Stomach (tissue), 19 donors: ENCODE measurements at places on chromosomes 12 and 14. TPM values are rescaled to one million over a fixed set of nuclear protein-coding genes. Genes with fewer than 3 reads are reported as not detected.

Gene CCDC184
- 1.1 TPM for polyA plus RNA-seq

Gene C1S
- polyA plus RNA-seq = 161 TPM

Gene GPR65
- 0.48 TPM for polyA plus RNA-seq

Gene NPAS3
- 0.76 TPM for polyA plus RNA-seq

- H3K4me1 ChIP-seq = no peaks in the 10 kb centered on the region
- no peaks in the 10 kb centered on the region for H3K36me3 ChIP-seq
- no peak overlapping the region for H3K27ac ChIP-seq
- no peaks in the 10 kb centered on the region for H3K27me3 ChIP-seq
- no peak overlapping the region for H3K4me3 ChIP-seq
Measured at GRCh38 chr12:7351177-7351576, 47.3 kb downstream of the ACSM4 start.

- H3K4me1 ChIP-seq = peaks cover 7% of the 10 kb centered on the region
- H3K27ac ChIP-seq = peak overlapping the region; percentile 19
- DNase-seq = no peak
- no peaks in the 10 kb centered on the region for H3K36me3 ChIP-seq
Measured at GRCh38 chr12:108327621-108328344, 11.3 kb downstream of the CMKLR1 start.

DNA sequence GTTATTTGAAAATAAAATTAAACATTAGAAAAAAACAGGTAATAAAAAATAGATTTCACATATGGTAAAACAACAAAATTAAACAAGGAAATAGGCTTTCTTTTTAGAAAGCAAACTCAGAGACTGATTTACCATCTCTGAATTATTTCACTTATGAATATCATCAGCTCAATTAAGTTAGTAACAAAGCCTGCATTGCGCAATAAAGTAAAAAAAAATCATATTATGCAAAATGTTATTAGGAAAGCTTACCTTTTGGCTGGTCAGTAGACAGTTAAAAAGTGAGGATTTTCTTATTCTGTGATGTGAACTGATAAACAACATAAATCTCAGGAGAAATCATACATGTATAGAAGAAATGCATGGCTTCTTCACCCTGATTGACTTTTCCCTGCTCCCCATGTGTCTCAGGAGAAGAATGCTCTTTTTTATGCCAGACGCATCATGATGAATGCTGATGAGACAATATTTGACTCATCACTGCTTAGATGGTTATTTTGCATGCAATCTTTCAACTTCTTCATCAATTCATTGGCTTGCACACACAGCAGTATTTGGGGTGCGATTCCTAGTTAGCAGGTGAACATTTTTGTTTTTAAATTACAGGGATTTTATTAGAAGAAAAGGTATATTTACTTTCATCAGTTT, 124.5 kb upstream of the USP15 start:
- no peaks in the 10 kb centered on the region for H3K27me3 ChIP-seq
- no peak overlapping the region for H3K27ac ChIP-seq
- H3K4me1 ChIP-seq = no peaks in the 10 kb centered on the region
- no peak for DNase-seq
- no peak overlapping the region for H3K4me3 ChIP-seq

DNA sequence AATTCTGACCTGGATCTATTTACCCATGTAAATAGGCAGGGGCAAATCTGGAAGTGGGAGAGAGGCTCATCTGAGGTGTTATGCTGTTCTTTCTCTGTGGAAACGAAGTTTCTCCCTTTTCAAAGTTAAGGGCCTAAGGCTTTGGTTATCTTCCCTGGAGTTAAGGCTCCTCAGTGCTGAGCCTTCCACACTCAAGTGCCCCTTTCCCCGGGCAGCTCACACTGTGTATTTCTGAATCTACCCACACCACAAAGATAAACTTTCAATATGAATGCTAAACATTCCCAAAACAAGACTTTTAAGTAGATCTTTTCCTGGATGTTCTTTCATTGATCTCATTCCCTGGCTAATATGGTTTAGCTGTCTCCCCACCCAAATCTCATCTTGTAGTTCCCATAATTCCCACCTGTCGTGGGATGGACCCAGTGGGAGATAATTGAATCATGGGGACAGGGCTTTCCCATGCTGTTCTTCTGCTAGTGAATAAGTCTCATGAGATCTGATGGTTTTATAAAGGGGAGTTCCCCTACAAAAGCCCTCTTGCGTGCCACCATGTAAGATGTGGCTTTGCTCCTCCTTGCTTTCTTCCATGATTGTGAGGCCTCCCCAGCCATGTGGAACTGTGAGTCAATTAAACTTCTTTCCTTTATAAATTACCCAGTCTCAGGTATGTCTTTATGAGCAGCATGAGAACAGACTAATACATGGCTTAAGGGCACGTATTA, 251.1 kb downstream of the NAV3 start:
- H3K4me3 ChIP-seq = no peak overlapping the region

GRCh38 chr14:82112210-82112839, 578.7 kb upstream of the SEL1L start:
- H3K36me3 ChIP-seq = no peaks in the 10 kb centered on the region
- no peak overlapping the region for H3K4me3 ChIP-seq

DNA sequence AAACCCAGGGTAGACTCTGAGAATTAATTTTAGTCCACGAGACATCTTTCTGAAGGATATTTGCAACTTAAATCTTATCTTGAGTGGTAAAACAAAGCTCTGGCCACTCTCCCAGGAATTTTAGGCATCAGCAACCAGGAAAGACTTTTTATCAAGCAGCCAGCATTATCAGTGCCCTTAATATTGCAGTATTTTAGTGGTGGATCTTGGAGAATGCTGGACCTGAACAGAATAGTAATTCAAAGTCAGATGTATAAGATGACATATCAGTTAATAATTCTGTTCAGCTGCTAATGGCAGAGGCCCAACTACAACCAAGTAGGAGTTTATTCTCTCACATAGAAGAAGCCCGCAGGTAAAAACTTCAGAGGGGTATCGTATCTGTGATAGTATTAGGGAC, 59.0 kb upstream of the CRY1 start:
- H3K27me3 ChIP-seq = no peaks in the 10 kb centered on the region
- no peaks in the 10 kb centered on the region for H3K36me3 ChIP-seq
- no peak overlapping the region for H3K27ac ChIP-seq
- no peak for DNase-seq

DNA sequence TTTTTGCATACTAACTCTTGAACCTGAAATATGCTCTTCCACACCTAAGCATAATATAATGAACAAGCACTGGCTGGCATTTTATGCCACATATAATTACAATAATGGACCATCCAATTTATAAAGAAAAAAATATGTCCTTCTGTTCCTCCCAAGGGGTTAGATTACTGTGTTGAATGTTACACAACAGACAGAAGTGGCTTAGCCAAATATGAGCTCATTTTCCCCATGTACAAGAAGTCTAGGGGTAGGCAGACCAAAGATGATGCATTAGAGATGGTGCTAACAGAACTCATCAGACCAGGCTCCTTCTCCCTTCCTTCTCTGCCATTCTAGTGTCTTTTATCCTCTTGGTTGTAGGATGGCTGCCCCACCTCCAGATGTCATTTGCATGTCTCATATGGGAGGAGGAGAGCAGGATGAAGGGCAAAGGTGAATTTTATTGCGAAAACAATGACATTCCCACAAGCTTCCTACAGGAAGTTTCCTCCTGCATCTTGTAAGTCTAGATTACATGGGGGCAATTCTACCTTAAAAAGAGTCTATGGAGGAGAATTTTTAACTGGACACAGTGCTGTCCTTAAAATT, 43.9 kb upstream of the SLC2A13 start:
- no peak overlapping the region for H3K27ac ChIP-seq
- no peaks in the 10 kb centered on the region for H3K27me3 ChIP-seq

- H3K4me1 ChIP-seq = peaks cover 53% of the 10 kb centered on the region
- peak overlapping the region; percentile 36 for H3K27ac ChIP-seq
- H3K4me3 ChIP-seq = no peak overlapping the region
- no peaks in the 10 kb centered on the region for H3K36me3 ChIP-seq
- no peaks in the 10 kb centered on the region for H3K27me3 ChIP-seq
- peak; percentile 49 for DNase-seq
Measured at GRCh38 chr12:57899010-57899662, 42.2 kb upstream of the ATP23 start.

DNA sequence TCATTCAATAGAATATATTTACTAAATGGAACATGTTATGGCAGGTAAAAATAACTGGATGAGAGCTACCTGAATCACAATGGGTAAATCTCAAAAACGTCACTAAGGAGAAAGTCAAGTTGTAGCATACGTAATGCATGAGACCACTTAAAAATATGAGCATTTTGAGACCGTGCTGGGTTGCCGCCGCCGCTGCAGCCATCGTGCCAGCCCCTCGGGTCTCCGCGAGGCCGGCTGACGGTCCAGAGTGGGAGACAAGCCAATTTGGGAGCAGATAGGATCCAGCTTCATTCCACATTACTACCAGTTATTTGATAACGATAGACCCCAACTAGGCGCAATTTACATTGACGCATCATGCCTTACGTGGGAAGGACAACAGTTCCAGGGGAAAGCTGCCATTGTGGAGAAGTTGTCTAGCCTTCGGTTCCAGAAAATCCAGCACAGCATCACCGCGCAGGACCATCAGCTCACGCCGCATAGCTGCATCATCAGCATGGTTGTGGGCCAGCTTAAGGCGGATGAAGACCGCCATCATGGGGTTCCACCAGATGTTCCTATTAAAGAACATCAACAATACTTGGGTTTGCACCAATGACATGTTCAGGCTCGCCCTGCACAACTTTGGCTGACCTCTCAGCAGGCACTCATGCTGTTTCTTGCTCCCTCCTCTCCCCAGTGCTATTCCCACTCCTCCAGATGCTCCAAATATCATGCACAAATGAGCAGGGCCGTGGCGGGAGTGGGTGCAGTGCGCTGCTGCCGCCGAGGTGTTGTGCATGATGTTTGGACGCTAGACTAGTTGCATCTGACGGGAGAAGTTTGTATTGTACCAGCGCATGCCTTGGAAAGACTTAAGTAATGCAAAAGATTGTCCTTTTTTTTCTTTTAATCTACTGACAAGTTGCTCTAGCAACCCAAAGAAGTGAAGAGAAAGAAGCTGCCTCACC, 6.3 kb upstream of the BRMS1L start:
- H3K4me3 ChIP-seq = no peak overlapping the region
- no peaks in the 10 kb centered on the region for H3K4me1 ChIP-seq
- DNase-seq = no peak
- H3K27me3 ChIP-seq = no peaks in the 10 kb centered on the region
- no peak overlapping the region for H3K27ac ChIP-seq

- no peaks in the 10 kb centered on the region for H3K27me3 ChIP-seq
- H3K4me3 ChIP-seq = no peak overlapping the region
- H3K27ac ChIP-seq = peak overlapping the region; percentile 50
Measured at GRCh38 chr12:92122941-92123779, 22.5 kb downstream of the BTG1 start.
